ENCODE measurements at places on chromosomes 13 and 19. TPM values are rescaled to one million over a fixed set of nuclear protein-coding genes. Genes with fewer than 3 reads are reported as not detected.
A peak's percentile ranks its signal among the peaks of the same experiment; 100 is the strongest.

GRCh38 chr19:10122045-10122444 is 2.3 kb upstream of the EIF3G start:
- no peak for DNase-seq

PSG4 gene
- not detected for polyA plus RNA-seq

DNA sequence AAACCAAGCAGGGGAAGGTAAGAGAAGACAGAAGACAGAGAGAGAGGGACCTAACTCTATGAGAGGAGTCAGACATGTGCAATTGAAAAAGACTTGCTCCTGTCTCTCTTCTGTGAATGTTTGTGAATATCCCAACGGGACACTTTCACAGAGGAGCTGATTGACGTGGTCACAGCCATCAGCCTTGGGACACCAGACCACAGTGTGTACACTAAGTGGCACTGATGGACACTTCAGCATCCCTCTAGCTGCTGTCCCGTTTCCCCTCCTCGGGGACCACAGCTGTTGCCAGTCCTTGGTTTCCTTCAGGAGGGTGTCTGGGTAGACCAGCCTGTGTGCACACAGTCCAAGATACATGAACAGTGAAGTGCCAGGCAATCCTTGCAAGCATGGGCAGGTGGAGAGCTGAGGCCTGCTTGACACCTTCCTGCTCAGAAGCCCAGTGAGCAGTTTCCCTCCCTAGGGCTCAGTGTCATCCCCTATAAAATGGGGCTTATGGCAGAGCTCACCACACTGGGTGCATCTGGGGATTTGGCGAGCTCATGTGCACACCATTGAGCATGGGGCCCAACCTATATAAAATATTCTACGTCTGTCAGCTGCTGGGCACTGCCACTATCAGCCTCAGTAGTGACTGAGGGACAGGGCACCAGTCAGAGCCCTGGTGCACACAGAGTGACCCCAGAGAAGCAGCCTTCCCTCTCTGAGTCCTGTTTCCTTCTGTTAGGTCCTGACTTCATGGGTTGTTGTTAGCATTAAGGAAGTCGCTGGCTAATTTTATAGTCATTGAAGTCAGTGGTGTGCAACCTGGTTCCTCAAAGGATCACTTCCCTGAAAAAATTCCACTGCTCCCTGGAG is 4.3 kb upstream of the USF2 start:
- peak; percentile 46 for DNase-seq

GRCh38 chr13:84896128-84896527 is 903.1 kb downstream of the SLITRK6 start:
- no peak for DNase-seq

- DNase-seq, result no peak
Observed at GRCh38 chr13:88071371-88071770, 400.2 kb downstream of the SLITRK5 start.

- peak; percentile 88 for DNase-seq
Observed at GRCh38 chr19:7515645-7516151, at the start of gene ZNF358. Gene ZNF358 (plus strand): TSS chr19:7516103. CDS start chr19:7519243, 3,140 bp downstream.

DAND5 gene
- polyA plus RNA-seq, result not detected

DNA sequence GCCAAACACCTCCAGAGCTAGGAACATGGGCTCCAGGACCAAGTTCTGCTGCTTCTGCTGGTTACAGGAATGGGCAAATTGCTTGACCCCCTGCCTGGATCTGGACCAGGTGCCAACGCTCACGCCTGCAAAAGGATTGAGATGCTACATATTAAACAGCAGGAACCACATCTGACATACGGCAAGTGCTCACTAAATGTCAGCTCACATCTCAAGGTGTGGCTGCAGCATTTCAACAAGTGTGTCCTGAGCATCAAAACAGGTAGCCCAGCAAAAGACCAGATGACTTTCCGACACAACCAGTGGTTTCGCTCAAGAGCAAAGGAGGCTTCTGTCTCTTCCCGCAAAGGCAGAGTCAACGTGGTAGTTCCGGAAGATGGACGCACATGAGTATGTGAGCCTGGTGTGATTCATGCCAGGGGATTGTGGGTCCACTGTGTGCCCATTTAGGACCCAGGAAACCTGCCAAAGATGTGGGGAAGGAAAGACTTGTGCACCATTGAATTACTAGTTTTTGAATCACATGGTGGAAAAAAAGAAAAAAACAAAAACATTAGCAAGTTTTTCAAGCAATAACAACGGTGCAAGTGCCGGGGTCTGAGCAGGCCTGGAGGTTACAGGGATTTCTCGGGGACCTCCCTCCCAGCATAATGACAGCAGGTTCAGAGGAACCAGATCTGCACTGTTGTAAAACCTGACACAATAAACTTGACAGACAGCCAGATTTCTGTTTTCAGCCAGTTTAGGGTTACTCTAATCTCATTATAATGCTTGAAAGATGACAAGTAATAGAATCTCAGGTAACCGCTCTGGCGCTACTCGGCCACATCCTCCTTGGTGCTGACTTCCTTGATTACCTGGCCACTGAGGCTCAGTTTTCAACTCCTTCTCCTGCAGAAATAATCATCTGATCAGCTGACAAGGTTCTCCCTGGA is 77.9 kb downstream of the SOX1 start:
- DNase-seq, result no peak

- peak; percentile 89 for DNase-seq
Observed at GRCh38 chr19:11091703-11092153, 2.5 kb downstream of the LDLR start.

GRCh38 chr13:39943711-39944110 is 288.2 kb downstream of the COG6 start:
- no peak for DNase-seq

- DNase-seq, result peak; percentile 71
Observed at GRCh38 chr19:8610041-8610935, at the start of gene ADAMTS10. Gene ADAMTS10 (minus strand): TSS chr19:8610715. CDS start chr19:8605710, 5,005 bp downstream.

- no peak for DNase-seq
Observed at GRCh38 chr13:92823059-92823458, 403.5 kb upstream of the GPC6 start.

GRCh38 chr13:36069881-36070366 is 61.3 kb downstream of the DCLK1 start:
- DNase-seq, result peak; percentile 69

ELANE gene
- 0.64 TPM for polyA plus RNA-seq

DNA sequence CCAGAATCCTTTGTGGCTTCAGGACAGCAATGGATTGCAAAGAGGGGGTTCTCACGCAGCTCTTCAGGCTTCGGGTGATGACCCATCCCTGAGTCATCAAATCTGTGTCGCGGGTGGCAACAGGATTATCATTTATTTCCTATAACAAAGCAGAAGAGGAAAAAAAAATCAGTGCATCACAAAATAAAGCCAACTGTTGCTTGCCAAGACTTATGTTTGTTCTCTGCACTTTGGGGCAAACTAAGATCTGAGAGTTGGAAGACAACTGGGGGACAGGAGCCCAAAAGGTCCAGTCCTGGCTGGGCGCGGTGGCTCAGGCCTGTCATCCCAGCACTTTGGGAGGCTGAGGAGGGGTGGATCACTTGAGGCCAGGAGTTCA is 6.4 kb downstream of the GNA15 start:
- DNase-seq, result no peak

- DNase-seq, result peak; percentile 89
Observed at GRCh38 chr19:801030-801860, 4.0 kb downstream of the PTBP1 start.

CAPN12 gene
- 6.0 TPM for polyA plus RNA-seq

ZNF773 gene
- polyA plus RNA-seq, result 1.2 TPM

AXL gene
- polyA plus RNA-seq, result 10.7 TPM

DNA sequence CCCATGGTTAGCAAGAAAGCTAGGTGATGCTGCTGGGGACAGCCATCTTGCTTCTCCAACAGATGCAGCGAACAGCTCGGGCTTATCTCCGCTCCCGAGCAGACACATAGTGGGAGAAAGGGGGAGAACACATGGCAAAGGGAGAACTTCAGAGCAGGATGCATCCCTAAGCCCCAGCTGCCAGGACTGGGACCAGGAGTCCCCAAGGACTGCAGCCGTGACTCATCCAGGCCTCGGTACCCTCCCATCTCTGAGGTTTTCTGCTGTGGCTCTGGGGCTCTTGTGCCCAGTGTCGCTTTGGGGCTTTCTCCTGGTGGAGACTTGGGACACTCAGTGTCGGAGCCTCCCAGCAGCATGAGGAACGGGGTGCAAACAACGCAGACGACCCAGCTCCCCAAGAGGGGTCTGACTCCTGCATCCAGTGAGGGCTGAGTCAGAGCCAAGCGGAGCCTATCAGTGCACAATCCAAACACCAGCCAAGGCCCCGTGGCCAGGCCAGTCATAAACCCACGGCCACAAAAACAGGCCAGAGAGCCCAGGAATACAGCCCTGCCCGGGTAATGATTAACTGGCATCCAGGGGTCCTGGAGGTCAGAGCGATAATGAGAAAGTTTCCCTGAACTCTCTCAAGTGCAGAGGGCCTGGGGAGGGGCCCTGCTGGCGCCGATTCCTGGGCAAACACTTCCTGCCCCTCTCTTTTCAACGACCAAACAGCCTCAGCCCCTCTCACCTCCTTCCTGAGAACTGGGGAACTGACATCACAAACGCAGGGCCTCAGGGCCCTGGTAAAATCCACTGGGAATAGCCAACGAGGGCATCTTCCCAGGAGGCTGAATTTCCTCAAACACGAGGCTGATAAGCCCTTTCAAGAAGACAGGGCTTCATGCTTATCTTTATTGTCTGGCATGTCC is 202.9 kb downstream of the USP12 start:
- DNase-seq, result peak; percentile 48

DNA sequence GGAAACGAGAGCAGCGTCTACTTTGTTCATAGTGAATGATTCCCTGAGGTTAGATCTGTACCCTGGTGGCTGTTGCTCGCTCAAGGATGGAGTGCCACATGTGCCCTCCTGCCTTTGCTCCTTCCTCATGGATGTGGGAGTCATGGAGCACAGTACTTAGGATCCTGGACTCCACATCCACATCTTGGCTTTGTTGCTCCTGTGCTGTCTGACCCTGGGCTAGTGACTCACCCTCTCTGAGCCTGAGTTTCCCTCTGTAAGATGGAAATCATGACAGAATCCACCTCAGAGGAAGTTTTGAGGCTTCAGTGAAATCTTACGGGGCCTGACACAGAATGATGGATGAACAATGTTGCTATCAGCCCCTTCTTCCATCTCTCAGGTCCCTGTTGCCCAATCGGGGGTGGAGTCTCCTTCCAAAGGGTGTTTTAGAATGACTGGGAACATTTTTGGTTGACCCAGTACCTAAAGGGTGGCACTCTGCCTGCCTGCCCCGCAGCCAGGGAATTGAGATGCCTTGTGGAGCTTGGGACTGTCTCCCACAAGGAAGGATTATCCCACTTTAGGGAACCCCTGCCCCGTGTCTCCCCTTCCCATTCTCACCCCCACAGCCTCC is 9.8 kb upstream of the TIMM50 start:
- no peak for DNase-seq

DNA sequence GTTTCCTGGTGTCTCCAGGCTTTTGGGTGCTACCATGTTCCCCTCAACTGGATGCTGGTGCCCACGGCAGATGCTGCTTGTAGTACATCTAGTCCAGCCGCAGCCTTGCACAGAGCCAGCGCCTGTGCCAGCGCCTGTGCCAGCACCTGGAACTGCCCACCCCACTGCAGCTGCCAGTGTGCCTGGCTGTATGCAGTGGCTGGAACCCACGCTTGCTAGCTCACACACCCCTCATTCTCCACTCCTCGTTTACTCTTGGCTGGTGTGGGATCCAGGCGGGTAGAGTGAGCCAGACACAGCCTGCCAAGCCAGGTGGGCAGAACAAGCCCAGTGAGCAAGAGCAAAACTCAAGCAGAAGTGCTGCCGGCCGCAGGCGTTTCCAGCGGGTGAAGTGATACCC is 428.6 kb downstream of the SLITRK1 start:
- no peak for DNase-seq

- DNase-seq, result peak; percentile 85
Observed at GRCh38 chr13:32264407-32264806, 50.8 kb downstream of the ZAR1L start.

- DNase-seq, result no peak
Observed at GRCh38 chr13:111263566-111263965, 56.9 kb upstream of the TEX29 start.

GRCh38 chr13:102642475-102642874 is 45.7 kb downstream of the TPP2 start:
- DNase-seq, result peak; percentile 77

DNA sequence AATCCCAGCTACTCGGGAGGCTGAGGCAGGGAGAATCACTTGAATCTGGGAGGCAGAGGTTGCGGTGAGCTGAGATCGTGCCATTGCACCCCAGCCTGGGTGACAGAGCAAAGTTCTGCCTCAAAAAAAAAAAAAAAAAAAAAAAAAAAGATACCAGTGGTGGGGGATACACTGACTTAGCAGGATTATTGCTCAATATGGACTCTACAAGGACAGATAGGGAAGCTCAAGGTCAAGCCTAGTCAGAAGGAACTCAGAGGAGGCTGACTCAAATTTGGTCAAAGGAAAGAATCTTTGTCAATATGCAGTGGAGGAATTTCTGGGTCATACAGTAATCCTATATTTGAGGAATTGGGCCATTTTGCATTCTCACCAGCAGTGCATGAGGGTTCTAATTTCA is 6.7 kb upstream of the DIAPH3 start:
- no peak for DNase-seq

DNA sequence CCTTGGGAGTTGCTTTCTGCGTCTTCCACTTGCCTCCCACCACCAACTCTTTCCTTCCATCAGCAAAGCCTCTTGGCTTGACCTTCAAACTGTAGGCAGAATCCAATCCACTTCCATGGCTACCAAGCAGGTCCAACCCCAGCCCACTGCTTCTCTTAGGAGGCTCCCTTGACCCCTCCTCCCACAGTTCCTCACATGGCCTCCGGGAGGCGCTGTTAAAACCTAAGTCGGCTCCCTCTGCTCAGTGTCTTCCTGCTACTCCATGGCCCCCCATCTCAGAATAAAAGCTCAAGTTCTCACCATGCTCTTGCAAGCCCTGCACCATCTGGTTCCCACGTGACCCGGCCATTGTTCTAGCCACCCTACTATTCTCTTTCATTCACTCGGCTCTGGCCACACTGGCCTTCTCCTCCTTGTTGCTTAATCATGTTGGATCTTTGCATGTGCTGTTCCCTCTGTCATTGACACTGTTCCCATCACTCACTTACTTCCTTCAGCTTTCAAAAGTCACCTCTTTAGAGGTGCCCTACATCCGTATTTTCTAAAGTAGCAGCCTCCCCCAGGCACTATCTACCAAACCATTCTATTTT is 7.5 kb downstream of the IZUMO2 start:
- DNase-seq, result no peak

HSH2D gene
- 40.0 TPM for polyA plus RNA-seq

Data from sigmoid colon (tissue), 7 donors.